ENCODE measurements at places on chromosomes 2 and 18. TPM values are rescaled to one million over a fixed set of nuclear protein-coding genes. Genes with fewer than 3 reads are reported as not detected.

- DNase-seq = no peak
- H3K27ac ChIP-seq = no peak overlapping the region
- H3K27me3 ChIP-seq = peaks cover 47% of the 10 kb centered on the region
- no peak overlapping the region for H3K4me3 ChIP-seq
- peaks cover 6% of the 10 kb centered on the region for H3K4me1 ChIP-seq
- no peaks in the 10 kb centered on the region for H3K36me3 ChIP-seq
These were observed 61.6 kb downstream of the SNORC start for GRCh38 chr2:232931636-232932035.

GRCh38 chr2:73998451-73998850 is 13.7 kb downstream of the TET3 start:
- H3K36me3 ChIP-seq = peaks cover 6% of the 10 kb centered on the region
- no peak overlapping the region for H3K27ac ChIP-seq
- H3K4me1 ChIP-seq = peaks cover 54% of the 10 kb centered on the region
- DNase-seq = no peak
- H3K4me3 ChIP-seq = no peak overlapping the region
- H3K27me3 ChIP-seq = no peaks in the 10 kb centered on the region

DNA sequence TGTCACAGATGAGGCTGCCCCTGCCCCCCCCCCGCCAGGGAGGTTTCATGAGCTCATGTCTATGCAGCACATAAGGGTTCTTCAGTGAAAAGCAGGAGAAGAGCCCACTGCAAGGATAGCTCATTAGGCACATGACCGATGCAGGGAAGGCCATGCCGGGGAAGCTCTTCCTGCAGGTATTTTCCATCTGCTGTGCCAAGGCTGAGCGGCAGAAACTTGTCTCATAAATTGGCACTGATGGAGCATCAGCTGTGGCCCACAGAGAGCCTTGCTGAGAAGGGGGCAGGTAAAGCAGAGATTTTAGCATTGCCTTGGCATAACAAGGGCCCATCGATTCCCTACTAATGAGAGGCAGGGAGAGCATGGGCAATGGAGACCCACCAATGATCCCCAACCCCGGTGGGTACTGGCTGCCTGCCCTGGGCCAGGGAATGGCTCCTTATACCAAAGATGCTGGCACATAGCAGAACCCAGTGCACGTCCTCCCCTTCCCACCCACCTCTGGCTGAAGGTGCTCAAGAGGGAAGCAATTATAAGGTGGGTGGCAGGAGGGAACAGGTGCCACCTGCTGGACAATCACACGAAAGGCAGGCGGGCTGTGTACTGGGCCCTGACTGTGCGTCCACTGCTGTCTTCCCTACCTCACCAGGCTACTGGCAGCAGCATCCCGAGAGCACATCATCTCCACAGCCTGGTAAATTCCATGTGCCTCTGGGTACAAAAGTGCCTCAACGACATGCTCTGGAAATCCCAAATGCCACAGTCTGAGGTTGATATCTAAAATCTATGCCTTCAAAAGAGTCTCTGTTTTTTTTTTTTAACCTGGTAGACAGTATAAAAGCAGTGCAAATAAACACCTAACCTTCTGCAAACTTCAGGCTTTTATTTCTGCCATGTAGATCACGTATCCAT is 41.4 kb downstream of the STEAP3 start:
- H3K36me3 ChIP-seq = no peaks in the 10 kb centered on the region
- H3K4me3 ChIP-seq = no peak overlapping the region
- H3K27me3 ChIP-seq = peaks cover 13% of the 10 kb centered on the region
- DNase-seq = peak; percentile 51
- no peaks in the 10 kb centered on the region for H3K4me1 ChIP-seq
- no peak overlapping the region for H3K27ac ChIP-seq

- peaks cover 21% of the 10 kb centered on the region for H3K4me1 ChIP-seq
- H3K4me3 ChIP-seq = no peak overlapping the region
- no peaks in the 10 kb centered on the region for H3K27me3 ChIP-seq
- peaks cover 24% of the 10 kb centered on the region for H3K36me3 ChIP-seq
- no peak overlapping the region for H3K27ac ChIP-seq
These were observed 30.9 kb downstream of the MREG start for GRCh38 chr2:215982465-215982875.

DNA sequence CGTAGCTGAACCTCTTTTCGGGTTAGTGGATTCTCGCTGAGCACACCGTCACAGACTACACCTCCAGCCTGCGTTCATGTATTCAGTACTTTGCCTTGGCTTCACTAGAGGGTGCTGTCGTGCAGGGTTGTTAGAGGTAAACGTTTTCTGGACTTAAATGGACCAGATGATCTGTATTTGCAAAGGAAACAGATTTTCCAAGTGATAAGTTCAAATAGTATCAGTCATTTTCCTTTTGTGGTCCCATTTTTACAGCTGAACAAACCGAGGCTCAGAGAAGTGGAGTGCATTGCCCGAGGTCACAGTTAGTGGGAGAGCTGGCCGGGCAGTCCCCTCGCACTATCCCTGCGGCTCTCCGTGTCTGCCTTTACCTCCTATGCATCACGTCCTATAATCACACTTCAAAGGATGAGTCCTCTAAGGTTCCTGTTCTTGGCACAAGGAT is 125.9 kb downstream of the MAP4K4 start:
- H3K27me3 ChIP-seq = no peaks in the 10 kb centered on the region
- H3K36me3 ChIP-seq = peaks cover 24% of the 10 kb centered on the region
- H3K4me3 ChIP-seq = no peak overlapping the region
- peaks cover 57% of the 10 kb centered on the region for H3K4me1 ChIP-seq

DNA sequence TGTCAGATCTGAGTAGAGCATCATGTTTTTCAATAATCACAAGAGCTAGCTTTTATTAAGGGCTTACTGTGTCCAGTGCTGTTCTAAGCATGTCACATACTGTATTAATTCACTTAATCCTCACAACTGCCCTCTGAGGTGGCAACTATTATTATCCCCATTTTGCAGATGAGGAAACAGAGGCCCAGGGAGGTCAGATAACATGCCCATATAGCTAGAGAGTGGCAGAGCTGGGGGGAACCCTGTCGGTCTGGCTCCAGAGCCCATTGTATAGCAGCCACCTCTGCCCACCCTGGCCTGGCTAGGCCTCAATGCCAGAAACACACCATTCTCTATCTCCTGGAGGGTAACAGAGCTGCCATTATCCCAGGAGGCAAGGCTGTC is 113.2 kb downstream of the B3GNT2 start:
- H3K4me1 ChIP-seq = peaks cover 87% of the 10 kb centered on the region
- H3K4me3 ChIP-seq = no peak overlapping the region
- no peaks in the 10 kb centered on the region for H3K27me3 ChIP-seq

GRCh38 chr2:219056176-219056895 is 4.4 kb downstream of the IHH start:
- no peak overlapping the region for H3K27ac ChIP-seq
- H3K27me3 ChIP-seq = peaks cover 49% of the 10 kb centered on the region
- H3K4me3 ChIP-seq = no peak overlapping the region
- H3K36me3 ChIP-seq = no peaks in the 10 kb centered on the region
- H3K4me1 ChIP-seq = peaks cover 19% of the 10 kb centered on the region
- DNase-seq = no peak

DNA sequence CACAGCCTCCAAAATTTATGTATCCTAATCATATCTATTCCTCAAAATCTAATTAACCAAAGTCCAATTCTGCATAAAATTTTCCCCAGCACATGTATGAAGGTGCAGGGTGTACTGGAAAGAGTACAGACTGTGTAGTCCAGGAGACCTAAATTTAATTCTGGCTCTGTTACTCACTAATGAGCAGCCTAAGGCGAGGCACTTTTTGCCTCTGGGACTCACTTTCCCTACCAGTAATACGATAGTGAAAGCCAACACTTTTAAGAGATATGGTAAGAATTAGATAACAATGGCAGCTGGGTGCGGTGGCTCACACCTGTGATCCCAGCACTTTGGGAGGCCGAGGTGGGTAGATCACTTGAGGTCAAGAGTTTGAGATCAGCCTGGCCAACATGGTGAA is 177.7 kb downstream of the PIEZO2 start:
- no peaks in the 10 kb centered on the region for H3K4me1 ChIP-seq
- no peak overlapping the region for H3K4me3 ChIP-seq
- no peaks in the 10 kb centered on the region for H3K27me3 ChIP-seq
- DNase-seq = no peak

- no peaks in the 10 kb centered on the region for H3K36me3 ChIP-seq
- DNase-seq = no peak
- no peak overlapping the region for H3K27ac ChIP-seq
These were observed 61.2 kb upstream of the ATL2 start for GRCh38 chr2:38438133-38438882.

RAB6C gene
- not detected for total RNA-seq

SLC23A3 gene
- 2.0 TPM for total RNA-seq

FSIP2 gene
- total RNA-seq = 0.26 TPM

APOB gene
- not detected for total RNA-seq

MPV17 gene
- 78.0 TPM for total RNA-seq

Measured in activated CD8-positive, alpha-beta T cell treated with anti-CD3 and anti-CD28 coated beads, Interleukin-2, amount 10 ng/mL, durations not matched to agents 7 days and 5 days (primary cell).